HS-5 (cell line): ENCODE measurements at places on chromosomes 7 and 10.

DNA sequence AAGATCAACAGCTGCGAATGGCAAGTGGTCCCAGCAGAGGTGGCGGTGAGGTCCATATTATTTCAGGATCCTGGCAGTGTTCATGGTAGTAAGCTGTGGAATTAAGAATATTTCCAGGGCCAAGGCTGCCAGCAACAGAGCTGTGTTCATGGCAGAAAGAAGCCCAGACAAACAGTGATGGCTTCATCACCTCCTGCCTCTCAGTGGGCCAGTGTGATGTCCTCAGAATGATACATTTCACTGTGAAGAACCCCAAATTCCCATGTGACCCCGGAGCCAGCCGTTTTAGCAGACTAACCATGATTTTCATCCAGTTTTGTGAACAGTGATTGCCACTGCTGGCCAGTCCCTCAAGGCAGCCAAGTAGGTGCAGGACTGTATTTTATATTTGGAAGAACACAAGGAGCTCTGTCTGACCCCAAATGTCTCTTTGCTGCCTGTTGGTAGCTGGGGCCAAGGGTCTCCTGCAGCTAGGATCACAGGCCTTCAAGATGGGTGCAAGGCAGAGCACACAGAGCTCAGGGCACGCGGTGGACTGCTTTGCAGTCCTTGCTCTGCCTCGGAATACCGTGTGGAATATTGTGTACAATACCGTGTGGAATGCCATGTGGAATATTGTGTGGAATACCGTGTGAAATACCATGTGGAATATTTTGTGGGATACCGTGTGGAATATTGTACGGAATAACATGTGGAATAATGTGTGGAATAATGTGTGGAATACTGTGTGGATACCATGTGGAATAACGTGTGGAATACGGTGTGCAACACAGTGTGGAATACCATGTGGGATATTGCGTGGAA is 132.3 kb upstream of the CHST15 start:
- DNase-seq = no peak

DNA sequence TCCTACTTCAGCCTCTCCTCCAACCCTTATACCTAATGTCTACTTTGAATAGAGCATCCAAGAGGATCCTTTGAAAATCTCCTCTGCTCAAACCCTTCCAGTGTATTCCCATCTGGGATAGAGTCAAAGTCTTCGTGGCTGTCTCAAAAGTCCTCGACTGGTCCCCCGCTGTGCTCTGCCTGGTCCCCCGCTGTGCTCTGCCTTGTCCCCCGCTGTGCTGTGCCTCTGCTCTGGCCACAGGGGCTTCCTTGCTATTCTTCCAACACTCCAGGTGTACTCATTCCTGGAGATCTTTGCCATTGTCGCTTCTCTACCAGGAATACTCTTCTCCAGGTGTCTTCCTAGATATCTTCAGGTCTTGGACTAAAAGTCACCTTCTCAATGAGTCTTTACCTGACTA is 36.1 kb upstream of the COMMD3 start:
- no peak for DNase-seq

GRCh38 chr10:127013211-127013656 is 108.0 kb downstream of the DOCK1 start:
- no peak for DNase-seq

DNA sequence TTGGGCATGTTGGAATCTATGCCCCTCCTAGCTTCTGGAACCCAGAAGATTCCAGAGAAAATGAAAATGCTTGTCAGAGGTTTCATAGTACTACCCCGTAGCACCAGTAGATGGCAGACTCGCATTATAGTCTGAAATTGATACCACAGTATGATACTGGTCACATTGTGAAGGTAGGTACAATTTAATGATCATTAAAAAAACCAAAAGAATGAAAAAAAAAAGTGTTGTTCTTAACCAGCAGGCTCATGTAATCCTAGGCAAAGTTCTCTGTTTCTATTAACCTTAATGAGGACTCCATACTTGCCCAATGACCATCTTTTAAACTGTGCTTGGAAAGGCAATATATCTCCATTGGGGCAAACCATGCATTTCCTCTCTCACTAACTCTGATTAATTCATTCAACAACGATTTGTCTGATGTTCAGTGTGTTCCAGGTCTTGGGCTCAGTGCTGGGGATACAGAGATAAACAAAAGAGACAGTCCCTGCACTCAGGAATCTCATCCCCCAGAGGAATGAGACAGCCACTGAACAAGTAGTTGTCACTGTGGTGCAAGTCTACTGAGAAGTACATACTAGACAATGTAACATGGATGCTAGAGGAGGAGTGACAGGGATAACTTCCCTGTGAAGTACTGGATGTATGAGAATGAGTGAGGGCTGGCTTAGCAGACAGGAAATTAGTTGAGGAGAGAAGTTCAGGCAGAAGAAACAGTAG is 223.5 kb upstream of the PHYHIPL start:
- DNase-seq = peak; percentile 44

- no peak for DNase-seq
These were observed 114.8 kb downstream of the SDK1 start for GRCh38 chr7:3415861-3416312.

- no peak for DNase-seq
These were observed 34.2 kb upstream of the DDC start for GRCh38 chr7:50599385-50599784.

DNA sequence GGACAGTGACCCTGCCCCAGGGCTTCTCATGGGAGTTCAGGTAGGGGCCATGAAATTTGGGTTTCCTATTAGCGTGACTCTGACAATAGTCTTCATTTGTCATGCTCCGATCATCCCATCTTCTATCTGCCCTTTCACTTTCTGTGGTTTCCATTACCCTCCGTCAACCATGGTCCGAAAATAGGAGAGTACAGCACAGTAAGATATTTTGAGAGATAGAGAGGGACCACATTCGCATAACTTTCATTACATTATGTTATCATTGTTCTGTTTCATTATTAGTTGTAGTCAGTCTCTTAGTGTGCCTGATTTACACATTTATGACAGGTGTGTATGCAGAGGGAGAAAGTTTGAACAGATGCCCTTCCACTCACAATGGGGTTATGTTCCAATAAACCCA is 649.2 kb downstream of the SDK1 start:
- no peak for DNase-seq

DNA sequence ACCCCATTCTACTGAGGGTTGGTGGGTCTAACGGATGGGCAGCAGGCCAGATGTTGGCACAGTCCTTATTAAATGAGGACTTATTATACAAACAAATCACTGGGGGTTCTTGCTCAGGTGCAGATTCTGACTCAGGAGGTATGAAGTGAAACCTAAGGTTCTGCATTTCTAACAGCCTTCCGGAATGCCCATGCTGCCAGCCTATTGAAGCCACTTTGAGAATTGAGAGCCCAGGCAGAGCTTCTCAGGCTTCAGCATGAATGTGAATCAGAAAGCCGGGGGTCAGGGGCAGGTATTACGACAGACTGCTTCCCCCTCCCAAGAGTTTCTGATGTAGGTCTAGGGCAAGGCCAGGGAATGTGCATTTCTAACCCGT is 34.1 kb upstream of the NPFFR1 start:
- DNase-seq = no peak

DNA sequence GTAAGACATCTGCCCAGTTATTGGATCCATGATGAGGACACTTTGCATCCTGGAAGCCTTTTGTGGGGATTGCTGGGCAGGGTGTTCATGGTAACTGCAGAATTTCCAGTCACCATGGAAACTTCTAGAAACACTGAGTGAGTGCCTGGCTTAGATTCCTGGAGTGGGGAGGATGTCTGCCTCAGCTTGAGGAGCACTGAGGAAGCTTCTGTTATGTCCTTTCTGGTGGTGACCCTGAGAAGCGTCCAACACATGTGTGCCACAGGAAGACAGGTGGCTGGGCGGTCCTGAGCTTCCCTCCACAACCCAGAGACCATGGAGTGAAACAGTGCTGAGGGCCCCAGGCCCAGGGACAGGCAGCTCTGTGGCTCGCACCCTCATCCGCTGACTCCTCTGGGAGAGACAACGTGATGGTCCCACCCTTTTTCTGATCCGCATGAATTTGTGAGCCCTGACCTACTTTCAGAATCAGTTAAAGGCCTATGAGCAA is 191.8 kb upstream of the CXCL12 start:
- DNase-seq = no peak

- DNase-seq = no peak
These were observed 61.3 kb downstream of the CACNA2D1 start for GRCh38 chr7:82382276-82382675.

DNA sequence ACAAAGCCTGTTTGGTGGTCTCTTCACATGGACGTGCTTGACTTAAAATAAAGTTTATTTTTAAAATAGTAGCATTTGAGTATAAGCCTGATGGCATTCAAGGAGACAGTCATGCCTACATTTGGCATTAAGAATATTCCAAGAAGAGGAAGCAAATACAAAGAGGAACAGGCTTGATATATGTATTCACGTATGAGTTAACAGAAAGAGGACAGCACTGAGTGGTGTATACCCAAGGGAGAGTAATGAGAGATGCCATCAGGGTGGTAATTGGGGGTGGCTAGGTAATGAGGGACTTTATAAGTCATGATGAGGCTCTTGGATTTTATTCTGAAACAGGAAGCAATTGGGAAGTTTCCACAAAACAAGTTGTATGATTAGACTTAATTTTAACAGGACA is 363.3 kb downstream of the SEMA3D start:
- no peak for DNase-seq

DNA sequence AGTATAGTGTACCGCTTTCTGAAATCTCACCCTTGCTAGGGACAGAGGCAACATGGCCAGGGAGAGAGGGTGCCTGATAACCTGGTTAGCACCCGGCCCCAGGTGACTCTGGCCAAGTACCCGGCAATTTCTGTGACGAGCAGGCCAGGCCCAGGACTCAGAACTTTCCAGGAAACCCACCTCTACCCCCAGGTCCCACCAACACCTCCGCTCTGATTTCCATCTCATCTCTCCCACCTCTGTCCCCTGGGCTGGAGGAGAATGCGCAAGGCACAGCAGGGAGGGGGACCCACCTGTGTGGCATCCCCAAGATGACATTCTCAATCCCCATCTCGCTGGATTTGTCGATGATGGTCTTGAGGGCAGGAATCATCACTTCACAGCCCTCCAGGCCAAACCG is 11.6 kb downstream of the OGDHL start:
- no peak for DNase-seq

DNA sequence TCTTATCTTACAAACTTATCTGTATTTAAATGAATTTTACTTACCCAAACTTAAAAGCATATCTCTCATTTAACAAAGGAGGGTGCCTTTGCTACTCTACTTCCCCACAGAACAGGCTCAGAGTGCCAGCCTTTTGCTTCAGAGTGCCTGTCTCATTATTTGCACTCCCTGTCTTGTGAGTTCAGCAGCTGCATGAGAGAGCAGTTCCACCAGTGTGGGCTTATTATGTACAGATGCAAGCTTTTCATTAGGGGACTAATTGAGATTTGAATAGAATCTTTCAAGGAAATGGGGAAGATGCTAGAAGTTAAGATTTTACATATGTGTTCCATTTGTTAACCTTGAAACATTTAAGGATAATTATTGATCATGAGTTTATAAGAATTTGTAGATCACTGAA is 310.2 kb upstream of the LRRN3 start:
- no peak for DNase-seq

DNA sequence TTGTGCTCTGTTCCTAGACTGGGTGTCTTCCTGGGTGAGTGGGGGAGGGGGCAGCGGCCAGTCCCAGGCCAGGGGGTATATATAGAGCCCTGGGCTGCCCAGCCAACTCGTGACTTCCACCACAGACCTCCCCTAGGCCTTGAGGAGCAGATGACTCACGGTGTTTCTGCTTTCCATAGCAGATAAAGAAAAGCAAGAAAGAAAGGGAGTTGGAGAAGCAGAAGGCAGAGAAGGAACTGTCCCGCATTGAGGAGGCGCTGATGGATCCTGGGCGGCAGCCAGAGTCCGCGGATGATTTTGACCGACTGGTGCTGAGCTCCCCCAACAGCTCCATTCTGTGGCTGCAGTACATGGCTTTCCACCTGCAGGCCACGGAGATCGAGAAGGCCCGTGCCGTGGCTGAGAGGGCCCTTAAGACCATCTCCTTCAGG is 10.1 kb downstream of the CALHM2 start:
- DNase-seq = no peak

- no peak for DNase-seq
These were observed 67.6 kb upstream of the PITRM1 start for GRCh38 chr10:3239920-3240894.

GRCh38 chr7:31096198-31096876 is 44.2 kb downstream of the ADCYAP1R1 start:
- DNase-seq = no peak

DNA sequence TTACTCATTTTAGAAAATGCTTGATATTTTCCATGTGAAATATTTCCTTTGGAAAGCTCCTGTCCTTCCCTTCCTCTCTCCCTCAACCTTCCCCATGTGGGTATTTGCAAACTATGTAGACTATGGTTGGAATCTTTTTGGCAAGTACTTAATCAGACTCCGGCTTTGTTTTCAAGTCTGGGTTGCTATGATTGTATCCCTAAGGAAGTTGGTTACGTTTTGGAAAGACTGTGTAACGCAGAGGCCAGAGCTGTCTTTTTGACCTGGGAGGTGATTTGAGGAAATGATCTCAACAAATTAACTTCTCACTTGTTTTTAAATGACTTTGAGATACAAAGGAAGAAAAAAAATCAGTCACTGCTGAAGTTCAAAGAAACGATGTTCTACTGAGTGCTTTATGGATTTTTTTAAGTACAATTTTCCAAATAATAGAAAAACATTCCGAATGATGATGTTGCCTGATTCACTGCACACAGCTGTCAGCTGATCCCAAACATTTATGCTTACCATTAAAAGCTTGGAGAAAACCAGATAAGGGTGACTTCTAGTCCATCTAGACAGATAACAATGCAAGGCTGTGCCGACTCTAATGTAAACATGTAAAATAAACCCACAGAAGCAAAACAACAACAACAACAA is 145.5 kb upstream of the CELF2 start:
- DNase-seq = peak; percentile 57

DNA sequence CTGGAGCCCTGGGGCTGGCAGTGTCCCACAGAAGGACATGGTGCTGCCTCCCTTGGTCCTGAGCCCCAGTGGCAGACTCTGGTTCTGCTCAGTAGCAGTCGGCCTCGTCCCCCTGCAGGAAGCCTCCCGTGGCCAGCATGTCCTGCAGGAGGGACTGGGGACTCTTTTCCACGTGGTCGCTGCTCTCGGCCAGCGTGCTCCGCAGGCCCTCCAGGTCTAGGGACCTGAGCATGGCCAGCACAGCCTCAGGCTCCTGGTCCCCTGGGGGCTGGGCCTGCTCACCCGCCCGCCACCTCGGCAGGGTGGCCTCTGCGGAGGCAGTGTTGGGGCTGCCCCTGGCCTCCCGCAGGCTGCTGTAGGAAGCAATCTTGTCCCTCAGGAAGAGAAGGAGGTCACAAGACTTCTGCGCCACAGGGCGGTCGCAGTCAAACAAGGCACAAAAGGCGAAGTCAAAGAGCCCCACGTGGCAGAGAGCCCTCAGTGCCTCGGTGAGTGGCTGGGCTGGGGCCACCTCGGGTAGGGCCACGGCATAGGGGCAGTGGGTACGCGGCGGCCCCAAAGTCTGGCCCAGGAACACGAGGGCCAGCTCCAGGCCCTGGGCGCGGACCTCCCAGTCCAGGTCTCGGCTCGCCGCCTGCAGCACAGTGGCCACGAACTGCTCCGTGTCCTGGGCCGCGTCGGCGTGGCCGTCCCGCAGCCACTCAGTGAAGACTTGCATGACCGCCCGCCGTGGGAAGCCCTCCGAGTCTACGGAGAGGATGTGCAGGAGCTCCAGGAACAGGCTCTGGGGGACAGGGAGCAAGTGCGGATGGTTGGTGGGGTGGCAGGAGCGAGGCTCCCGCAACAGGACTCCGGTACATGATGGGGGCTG is 17.1 kb downstream of the BRAT1 start:
- no peak for DNase-seq
